ENCODE measurements at places on chromosomes 3 and 15.

GRCh38 chr3:161295325-161295724, 74.2 kb downstream of the NMD3 start:
- DNase-seq, result no peak

DNA sequence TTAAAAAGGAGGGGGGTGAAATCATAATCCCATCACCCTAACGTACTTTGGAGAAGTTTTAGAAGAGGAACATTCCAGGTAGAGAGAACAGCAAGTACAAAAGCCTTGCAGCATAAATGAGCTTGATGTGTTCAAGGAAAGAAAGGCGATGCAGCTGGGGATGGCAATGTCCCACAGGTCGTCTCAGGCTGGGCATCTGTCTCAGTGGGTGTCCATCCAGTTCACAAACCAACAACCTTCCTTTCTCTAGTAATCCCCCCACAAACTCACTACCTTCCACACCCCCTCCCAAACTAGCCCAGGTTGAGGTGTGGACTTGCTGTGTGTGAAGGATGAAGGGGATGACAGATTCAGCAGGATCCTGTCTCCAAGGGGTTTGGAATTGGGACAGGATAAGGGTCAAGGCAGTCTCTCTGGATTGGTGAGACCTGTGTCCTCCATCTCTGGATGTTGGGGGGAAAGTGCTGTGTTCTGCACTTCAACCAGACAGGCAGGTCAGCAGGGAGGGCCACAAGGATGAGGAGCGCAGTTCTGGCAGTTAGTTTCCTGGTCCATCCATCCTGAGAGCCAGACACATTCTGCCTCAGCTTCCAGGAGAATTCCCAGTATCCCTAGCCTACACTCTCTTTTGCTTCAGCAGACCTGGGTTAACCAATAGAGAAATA, 1.7 kb upstream of the ESYT3 start:
- no peak for DNase-seq

- peak; percentile 62 for DNase-seq
These were observed 34.2 kb upstream of the GALNT15 start for GRCh38 chr3:16140116-16140893.

- DNase-seq, result no peak
These were observed 63.6 kb downstream of the RYR3 start for GRCh38 chr15:33374226-33374914.

GRCh38 chr15:28917791-28918140, 32.0 kb downstream of the APBA2 start:
- no peak for DNase-seq

- no peak for DNase-seq
These were observed 19.7 kb downstream of the ZWILCH start for GRCh38 chr15:66524838-66525237.

GRCh38 chr3:31724651-31725050, 191.9 kb downstream of the STT3B start:
- peak; percentile 59 for DNase-seq

GRCh38 chr3:44330444-44330843, 8.1 kb upstream of the TCAIM start:
- DNase-seq, result no peak
